ENCODE measurements at places on chromosomes 4 and X.
A peak's percentile ranks its signal among the peaks of the same experiment; 100 is the strongest.

GRCh38 chrX:110012818-110013485 lies 10.0 kb downstream of the TMEM164 start:
- DNase-seq: no peak

GRCh38 chr4:60378010-60378409 lies 822.1 kb upstream of the ADGRL3 start:
- DNase-seq: no peak

- DNase-seq: peak; percentile 86
Observed at GRCh38 chrX:110167952-110168451, 149.9 kb downstream of the AMMECR1 start.

DNA sequence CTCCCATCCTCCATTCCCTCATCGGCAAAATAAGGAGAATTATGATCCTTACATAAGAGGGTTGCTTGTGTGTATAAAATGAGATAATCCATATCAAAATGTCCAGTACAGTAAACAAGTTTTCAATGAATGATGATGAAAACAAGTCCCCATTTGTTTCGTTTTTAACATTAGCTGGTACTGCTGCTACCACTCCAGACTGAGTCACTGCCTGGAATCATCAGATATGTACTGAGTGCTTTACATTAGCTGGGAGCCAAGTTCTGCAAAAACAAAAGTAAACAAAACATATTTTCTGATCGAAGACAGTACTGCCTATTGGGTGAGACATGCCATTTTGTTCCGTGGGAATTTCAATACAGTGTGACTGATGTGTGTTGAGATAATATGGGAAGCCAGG lies 123.2 kb upstream of the IGFBP7 start:
- no peak for DNase-seq

- DNase-seq: peak; percentile 15
Observed at GRCh38 chr4:3780347-3781171, 14.4 kb downstream of the ADRA2C start.

DNA sequence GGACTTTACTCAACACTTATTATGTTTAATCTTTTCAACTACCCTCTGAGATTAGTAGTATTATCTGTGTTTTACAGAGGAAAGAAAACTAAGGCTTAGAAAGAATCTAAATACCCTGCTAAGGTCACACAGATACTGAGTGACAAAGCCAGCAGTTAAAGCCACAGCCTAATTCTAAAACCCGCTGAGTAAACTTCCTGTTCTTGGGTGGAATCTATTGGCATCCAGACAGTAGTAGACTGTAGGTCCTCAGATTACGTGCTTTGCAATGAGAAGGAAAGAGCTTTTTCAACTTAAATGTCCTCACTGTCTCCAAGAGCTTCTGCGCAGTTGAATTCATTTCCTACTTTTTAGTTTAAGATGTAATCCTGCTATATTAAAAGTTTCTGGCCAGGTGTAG lies 126.0 kb downstream of the TENM3 start:
- no peak for DNase-seq

- DNase-seq: no peak
Observed at GRCh38 chrX:122945328-122945727, 238.8 kb upstream of the GRIA3 start.

- DNase-seq: peak; percentile 82
Observed at GRCh38 chrX:68685685-68686084, 38.2 kb downstream of the STARD8 start.

GRCh38 chr4:76279462-76279861 lies 27.1 kb upstream of the STBD1 start:
- DNase-seq: no peak

GRCh38 chr4:74548561-74548960 lies 103.6 kb downstream of the AREG start:
- DNase-seq: no peak

DNA sequence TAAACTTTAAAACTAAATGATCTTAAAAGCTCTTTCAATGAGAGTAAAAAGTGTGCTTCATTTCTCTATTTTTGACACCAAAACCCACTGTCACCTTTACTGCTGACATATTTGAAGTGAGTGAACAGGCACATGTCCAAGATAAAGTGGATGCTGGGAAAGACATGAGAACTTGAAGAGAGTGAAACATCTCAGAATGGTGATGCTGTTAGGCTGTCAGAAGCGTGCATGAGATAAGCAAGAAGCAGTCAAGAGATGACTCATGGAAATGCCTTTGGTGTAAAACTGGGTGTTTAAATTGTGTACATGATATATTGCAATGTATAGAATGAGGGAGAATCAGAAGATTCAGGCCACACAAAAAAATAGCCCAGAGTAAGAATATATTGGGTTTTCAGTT lies 21.8 kb upstream of the GBA3 start:
- DNase-seq: peak; percentile 23

GRCh38 chr4:40514497-40514951 lies 115.1 kb downstream of the RBM47 start:
- DNase-seq: no peak

- no peak for DNase-seq
Observed at GRCh38 chrX:18360867-18361266, 6.4 kb upstream of the SCML2 start.

- DNase-seq: no peak
Observed at GRCh38 chr4:123659262-123659661, 262.7 kb downstream of the SPRY1 start.

DNA sequence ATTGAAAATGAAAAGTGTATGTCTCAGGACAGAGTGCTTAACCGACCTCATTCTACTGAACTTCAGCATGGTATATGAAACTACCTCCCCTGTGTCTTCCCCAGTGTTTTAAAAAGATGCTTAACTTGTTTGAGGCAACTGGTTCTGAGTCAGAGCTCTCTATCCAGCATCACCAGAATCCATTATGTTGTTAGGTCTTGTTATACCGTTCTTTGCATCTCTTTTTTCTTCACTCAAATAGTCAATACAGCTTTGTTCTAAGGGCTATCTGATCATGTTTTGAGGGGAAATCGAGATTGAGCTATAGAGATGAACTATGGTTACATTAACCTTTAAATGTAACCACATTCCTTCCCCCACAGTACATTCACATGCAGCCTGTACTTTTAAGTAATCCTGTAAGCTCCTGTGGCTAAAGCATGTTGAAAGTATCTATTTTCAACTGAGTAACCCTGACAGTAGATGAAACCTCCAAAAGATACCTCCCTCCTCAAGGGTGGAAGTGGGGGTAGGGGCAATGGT lies 514.4 kb downstream of the RPA4 start:
- peak; percentile 34 for DNase-seq

DNA sequence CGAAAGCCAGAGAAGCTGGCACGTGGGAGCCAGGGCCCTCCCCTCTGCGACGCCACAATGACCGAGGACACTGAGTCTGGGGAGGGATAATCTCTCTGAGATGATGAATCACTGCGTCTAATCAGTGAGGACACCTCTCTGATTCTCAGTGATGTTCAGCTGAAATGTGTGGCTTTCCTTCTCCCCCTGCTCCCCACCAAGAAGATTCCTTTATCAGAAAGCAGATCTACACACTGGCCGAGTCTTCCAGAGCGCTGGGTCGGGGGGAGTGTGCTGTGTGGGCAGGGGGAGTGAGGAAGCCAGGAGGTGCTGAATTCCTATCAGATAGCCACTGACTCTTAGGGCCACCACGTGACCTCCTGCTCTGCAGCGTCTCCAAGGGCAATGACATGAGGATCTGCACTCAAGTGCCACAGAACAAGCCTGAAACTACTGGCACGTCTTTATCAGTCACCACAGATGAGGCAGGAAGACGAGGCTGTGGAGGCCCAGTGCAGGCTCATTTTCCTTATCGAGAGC lies 89.2 kb downstream of the GATB start:
- peak; percentile 99 for DNase-seq

DNA sequence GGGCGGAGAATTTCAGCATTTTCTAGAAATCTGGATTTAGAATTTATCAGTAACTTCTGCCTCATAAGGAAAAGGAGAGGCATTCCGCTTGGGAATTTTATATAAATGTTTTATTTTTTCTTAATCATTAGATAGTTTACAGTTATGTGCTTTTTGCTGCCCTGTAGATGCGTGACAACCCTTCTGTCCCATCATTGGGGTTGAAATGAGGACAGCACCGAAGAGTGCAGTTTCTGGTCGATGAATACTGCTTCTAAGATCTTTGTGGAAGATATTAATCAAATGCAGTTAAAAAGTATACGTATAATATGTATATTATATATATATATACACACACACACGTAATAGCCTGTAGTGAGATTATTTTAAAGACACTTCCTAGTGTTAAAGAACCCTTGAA lies 1.5 kb downstream of the RBPJ start:
- no peak for DNase-seq

- no peak for DNase-seq
Observed at GRCh38 chr4:7813674-7814073, 126.0 kb downstream of the AFAP1 start.

GRCh38 chr4:36310793-36311192 lies 29.4 kb downstream of the DTHD1 start:
- DNase-seq: no peak

- no peak for DNase-seq
Observed at GRCh38 chr4:123405267-123405865, 8.8 kb downstream of the SPRY1 start.

- peak; percentile 84 for DNase-seq
Observed at GRCh38 chr4:99088023-99088449, 552 bp downstream of the ADH5 start.

- no peak for DNase-seq
Observed at GRCh38 chr4:2833671-2834000, 10.0 kb upstream of the ADD1 start.

DNA sequence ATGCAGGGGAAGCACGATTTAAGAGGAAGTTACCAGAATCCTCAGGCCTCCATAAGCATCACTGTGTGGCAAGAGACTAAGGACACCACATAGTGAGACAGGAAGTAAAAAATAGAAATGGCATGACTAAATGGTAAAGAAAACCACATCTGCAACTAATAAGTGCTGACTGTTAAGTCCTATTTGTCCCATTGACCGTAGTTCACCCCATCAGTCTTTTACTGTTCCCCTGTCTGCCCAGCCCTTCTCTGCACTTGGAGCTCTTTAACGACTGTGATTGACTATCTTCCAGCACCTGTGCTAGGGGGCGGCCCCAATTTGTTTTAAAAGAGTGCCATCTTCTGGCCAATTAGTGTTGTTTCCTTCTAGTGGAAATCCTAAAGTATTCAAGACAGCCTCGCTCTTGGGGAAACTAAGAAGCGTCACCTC lies 94.2 kb downstream of the MAOA start:
- DNase-seq: peak; percentile 57

GRCh38 chr4:2049381-2049780 lies 9.7 kb upstream of the NAT8L start:
- DNase-seq: no peak

GRCh38 chr4:26840786-26841185 lies 19.9 kb upstream of the STIM2 start:
- no peak for DNase-seq

- DNase-seq: no peak
Observed at GRCh38 chr4:104022831-104023230, 303.0 kb upstream of the TACR3 start.

GRCh38 chrX:72694170-72694569 lies 19.9 kb downstream of the PHKA1 start:
- DNase-seq: no peak

DNA sequence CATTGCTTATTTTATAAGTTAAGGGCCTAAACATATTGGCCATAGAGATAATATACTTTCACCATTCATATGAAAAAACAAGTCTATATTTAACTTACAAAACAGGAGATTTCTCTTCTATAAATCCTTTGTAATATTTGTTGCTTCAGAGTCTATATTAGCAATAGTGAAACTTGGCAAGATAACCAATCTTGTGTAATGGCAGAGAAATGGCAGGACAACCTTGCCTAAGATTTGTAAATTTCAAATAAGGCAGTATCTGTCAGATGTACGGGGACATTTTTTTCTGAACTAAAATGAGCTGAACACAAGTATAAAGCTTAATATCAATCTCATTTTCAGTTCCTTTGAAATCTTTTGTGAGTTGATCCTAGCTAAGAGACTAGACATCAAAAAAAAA lies 17.8 kb upstream of the CPEB2 start:
- DNase-seq: no peak

DNA sequence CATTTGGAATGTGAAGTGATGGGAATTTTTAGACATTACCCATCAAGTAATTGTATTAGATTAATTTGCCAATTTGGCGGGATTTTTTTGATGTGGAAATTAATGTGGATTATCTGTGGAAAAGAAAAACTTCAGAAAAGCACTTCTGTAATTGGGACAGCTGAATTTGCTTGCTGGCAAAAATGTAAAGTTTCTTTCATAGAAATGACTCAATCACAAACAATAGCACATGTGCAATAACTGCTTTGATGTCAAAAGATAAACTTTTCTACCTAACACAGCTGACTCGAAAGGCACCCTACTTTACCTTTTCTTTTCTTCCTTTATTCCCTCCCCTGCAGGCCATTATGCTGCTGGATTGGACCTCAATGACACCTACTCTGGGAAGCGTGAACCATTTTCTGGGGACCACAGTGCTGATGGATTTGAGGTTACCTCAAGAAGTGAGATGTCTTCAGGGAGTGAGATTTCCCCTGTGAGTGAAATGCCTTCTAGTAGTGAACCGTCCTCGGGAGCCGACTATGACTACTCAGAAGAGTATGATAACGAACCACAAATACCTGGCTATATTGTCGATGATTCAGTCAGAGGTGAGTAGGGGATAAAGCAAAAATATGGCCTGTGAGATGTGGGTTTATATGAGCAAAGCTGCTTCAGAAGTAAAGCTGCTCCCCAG lies 1.4 kb downstream of the AREG start:
- no peak for DNase-seq

- DNase-seq: peak; percentile 13
Observed at GRCh38 chrX:37594755-37595382, 23.4 kb downstream of the LANCL3 start.

- DNase-seq: no peak
Observed at GRCh38 chrX:135006187-135006586, 15.4 kb downstream of the SMIM10 start.

- DNase-seq: no peak
Observed at GRCh38 chrX:18983666-18984380, at the start of gene PHKA2. Gene PHKA2 (minus strand): TSS chrX:18984114. CDS start chrX:18983932, 182 bp downstream.

DNA sequence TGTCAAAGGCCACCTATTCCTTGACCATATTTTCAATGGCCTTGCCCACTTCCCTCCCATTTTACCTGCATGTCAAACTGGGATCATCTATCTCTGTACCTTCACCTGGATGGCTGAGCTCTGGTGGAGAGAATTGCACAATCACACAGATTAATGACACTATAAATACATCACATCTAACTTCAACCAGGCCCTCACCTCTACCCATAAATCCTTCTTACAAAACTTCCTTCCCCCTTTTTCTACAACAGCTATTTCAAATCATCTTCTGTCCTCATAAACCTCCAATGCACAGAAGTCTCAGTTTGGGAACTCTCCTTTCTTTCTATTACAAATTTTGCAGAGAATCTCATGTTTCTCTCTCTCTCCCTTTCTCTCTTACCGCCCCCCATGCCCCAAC lies 9.2 kb downstream of the PALLD start:
- DNase-seq: no peak

- peak; percentile 49 for DNase-seq
Observed at GRCh38 chr4:84503495-84504437, 4.7 kb upstream of the NKX6-1 start.

DNA sequence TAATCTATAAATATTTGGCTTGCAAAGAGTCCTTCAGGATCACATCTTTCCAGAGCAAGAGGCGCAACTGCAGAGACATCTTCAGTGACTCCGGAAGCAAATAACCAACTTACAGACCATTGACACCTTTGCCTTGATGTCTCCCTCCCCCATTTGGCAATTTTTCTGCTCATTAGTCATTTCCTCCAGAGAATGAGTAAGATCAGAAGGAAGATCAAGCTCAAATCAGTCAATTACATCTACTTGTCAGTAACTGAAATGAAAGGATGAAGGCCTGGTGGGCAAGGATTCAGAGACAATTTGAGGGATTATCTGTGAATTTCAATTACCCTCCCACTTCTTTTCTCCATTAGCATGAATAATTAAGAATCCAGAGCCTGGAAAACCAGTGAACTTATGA lies 665.6 kb upstream of the CPEB2 start:
- DNase-seq: no peak

All from erythroblast (primary cell).